ENCODE measurements at places on chromosomes 6 and 20.

DNA sequence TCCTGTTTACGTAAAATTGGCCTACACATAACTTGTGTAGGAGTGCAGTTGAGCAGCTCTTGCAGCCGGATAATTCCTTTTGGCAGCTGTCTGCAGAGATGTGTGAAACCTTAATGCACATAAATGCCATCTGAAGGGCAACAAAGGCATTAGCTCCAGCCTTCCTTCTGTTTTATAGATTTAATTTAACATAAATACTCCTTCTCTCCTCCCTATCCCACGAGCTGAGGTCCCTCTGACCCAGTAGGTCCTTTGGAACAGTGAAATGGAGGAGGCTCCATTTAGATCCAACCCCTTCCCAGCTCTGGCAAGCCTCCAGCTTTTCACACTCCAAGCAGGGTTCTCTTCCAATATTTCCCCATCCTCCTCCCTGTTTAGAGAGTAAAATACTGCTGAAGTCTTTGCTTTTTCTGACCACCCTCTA, 6.5 kb downstream of the PLEKHG1 start:
- DNase-seq: no peak

DNA sequence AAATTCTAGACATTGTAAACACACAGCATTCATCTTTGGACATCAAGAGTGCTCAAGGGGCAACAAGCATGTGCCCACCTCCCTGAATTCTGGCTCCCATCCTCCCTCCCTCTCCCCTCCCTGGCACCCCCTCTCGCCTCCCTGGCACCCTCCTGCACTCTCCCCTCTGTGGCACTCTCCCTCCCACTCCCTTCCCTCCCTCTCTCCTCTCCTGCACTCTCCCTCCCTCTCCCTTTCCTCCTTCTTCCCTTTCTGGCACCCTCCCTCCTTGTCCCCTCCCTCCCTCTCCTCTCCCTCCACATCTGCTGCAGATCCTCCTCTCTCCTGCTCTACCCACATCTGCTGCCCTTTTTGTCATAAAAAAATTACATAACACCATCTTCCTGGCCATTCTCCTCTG, 113.0 kb upstream of the SLC22A23 start:
- no peak for DNase-seq

- DNase-seq: no peak
Measured at GRCh38 chr20:51715856-51716185, 52.4 kb downstream of the ATP9A start.

DNA sequence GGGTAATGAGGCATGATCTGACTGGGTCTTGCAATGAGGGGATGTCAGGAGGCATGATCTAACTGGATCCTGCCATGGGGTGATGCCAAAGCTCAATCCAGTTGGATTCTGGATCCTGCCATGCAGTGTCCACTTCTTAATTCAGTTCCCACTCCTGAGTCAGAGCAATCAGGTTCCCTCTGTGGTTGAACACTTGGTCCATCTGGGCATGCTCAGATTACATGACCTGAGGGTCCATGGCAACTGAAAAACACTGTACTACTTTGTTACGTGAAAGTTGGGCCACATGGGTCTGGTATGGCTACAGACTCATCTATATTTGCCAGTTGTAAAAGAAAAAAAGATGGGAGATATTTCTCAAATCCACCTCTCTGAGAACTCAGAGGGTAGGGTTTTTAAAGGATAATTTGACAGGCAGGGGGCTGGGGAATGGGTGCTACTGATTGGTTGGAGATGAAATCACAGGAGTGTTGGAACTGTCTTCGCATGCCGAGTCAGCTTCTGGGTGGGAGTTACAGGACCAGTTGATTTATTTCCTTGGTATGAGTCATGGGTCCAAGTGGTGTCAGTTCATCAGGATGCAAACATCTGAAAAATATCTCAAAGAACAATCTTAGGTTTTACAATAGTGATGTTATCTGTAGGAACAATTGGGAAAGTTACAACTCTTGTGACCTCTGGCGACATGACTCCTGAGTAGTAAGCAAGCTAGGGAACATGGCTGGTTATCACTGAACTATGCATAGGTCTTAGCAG, 21.6 kb downstream of the C6orf163 start:
- DNase-seq: no peak

- no peak for DNase-seq
Measured at GRCh38 chr6:38646166-38646878, 6.6 kb upstream of the BTBD9 start.

DNA sequence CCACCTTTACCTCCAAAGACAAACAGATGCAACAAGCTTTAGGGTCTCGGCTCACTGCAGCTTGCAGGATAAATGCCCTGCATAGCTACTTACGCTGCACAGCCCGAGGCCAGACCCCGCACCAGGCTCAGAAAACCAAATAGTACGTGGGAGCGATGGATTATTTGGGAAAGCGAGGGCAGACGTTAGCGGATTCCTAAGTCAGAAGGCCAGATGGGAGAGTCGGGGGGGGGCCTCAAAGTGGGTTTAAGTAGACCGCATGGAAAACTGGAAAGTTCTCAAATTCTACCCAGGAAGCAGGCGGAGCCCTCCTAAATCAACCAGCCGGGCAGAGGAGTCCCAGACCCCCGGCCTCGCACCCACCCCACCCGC, 382 bp downstream of the SFT2D1 start:
- DNase-seq: peak; percentile 59

GRCh38 chr6:141464490-141464889, 668.2 kb upstream of the GJE1 start:
- DNase-seq: no peak

DNA sequence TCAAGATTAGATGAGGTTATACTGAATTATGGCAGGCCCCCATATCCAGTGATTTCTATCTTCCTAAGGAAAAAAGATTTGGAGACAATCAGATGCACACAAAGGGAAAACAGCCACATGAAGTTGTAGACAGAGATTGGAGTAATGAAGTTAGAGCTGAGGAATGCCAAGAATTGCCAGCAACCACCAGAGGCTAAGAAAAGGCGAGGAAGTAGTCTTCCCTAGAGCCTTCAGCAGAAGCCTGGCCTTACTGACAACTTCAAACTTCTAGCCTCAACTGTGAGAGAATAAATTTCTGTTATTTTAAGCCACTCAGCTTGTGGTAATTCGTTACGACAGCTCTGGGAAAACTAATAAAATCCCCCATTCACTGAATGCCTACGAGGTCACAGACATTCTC, 473.9 kb downstream of the COL12A1 start:
- DNase-seq: no peak

DNA sequence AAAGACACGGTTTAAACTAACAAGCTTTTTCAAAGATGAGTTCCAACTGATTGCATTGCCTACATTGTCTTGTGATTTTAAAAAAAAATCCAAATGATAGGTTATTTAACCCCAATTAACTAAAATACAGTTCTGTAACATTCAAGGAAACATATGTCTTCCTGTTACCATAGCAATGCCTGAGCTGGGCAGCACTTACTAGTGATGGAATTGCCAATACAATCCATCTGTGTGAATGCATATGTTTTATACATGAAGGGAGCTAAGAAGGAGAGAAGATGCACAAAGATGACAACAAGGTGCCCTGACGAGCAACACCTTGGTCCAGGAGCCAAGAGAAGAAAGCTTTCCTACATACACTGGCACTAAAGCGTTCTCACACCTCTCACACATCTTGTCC, 68.7 kb downstream of the POPDC3 start:
- DNase-seq: no peak

GRCh38 chr6:161228921-161229591, 44.8 kb downstream of the AGPAT4 start:
- DNase-seq: no peak

DNA sequence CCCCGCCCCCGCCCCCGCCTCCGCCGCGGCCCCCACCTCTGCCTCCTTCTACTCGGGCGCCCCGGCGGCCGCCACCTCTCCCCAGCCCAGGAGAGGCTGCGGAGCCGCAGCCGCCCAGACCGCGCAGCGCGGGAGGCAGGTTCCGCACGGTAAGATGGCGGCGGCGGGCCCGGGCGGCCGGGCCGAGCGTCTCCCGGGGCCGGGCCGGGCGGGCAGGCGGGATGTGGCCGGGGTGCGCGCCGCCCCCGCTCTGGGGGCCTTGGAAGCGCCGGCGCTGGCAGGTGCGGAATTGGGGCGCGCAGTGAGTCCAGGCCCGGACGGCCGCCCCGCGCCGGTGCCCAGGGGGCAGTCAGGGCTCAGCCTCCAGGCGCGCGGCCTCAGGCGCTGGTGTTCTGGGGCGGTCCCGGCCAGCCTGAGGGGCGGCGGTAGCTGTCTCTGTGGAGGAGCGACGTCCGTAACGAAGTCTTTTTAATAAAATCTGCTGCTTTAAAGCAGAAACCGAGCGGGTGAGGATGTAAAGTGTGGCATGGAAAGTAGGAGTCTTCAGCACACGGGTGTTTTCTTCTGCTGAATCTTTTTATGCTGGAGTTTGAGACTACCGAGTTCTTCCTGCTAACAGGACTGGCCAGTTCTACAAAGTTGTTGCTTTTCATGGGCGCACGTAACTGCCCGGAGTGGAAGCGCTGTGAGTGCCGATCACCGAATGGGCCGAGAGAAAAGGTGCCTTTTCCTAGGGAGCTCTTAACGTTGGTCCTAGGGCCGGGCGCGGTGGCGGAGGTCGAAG, at the start of gene GID8:
Gene GID8, plus strand, starts transcription at position 43 of the 784 bp plus-strand sequence. CDS start 3,356 bp downstream, outside the sequence.
- DNase-seq: peak; percentile 74

- peak; percentile 75 for DNase-seq
Measured at GRCh38 chr6:55528624-55529023, 50.4 kb downstream of the HMGCLL1 start.

- no peak for DNase-seq
Measured at GRCh38 chr6:54390362-54390761, 82.1 kb downstream of the TINAG start.

DNA sequence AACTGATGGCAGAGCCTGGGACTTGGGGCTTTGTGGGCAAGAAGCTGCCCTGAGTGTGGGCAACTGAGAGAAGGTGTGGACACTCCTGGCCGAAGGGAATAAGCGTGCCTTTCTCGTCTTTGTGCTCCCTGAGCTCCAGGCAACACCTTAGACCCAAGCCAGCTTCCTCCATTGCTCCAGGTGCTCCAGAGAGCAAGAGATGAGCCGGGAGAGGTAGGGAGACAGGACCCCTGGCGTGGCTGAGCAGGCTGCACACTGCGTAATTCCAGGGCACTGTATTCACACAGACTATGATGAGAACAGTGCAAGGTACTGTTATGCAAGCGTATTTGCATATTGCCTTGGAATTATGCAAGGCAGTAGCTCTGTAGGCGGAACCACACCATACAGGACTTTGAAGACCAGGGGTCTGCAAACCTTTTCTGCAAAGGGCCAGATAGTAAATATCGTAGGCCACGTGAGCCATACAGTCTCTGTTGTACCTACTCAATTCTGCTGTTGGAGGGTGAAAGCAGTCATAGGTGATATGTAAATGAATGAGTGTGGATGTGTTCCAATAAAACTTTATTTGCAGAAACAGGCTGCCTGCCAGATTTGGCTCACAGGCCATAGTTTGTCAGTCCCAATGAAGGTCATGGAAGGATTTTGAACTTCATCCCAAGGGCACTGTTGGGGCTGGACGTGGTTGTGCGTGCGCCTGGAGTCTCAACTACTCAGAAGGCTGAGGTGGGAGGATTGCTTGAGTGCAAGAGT, 42.1 kb upstream of the FAM83D start:
- peak; percentile 50 for DNase-seq

- no peak for DNase-seq
Measured at GRCh38 chr6:30769088-30769852, 24.9 kb upstream of the IER3 start.

GRCh38 chr6:22437665-22438064, 131.7 kb upstream of the HDGFL1 start:
- no peak for DNase-seq

DNA sequence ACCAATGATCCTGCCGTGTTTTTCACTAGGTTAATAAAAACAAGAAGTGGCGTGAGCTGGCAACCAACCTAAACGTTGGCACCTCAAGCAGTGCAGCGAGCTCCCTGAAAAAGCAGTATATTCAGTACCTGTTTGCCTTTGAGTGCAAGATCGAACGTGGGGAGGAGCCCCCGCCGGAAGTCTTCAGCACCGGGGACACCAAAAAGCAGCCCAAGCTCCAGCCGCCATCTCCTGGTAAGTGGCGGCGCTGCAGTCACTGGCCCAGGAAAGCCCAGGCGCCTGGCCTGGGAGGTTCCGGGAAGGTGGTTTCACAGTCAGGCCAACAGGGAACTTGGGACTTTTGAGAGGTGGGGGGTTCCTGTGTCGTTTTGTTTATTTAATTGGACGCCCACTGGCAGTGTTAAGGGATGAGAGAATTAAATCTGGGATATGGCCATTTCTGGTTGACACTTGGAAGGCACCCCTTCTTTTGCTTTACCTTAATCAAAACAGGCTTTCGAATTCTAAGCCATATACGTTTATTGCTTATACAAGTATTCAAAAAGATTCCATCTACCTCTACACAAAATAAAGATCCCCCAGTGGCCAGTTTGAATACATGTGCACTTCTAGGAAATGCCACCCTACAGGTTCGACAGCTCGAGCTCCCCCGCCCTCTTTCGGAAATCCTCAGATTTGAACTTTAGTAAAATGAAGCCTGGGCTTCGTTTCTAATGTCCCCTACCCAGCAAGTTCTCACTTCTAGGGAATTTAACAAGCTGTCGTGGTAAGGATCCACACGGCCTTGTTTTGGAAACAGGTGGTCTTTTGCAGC, 138.9 kb downstream of the TMEM242 start:
- DNase-seq: peak; percentile 86

DNA sequence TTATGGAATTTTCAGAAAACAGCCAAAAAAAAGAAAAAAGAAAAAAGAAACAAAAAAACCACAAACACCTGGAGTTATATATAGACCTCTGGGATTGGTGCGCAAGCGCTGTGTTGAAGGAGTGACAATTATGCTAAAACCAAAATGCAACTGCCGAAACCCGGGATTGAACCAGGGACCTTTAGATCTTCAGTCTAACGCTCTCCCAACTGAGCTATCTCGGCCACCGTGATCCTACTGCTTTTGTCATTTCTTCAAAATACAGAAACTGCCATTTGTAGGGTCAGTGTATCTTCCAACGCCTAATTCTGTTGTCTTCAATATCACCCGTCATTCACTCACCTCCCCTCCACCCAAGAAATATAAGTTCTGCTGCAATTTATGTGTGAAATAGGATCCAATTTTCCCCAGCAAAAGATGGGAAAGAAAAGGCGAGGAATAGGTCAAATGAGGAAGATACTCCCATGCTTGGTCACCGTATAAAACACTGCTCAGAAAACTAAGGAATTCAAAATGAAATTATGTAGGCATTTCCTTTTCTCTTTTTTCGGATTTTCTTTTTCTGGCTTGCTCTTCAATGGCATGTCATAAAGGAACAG, 116.0 kb downstream of the TRIM27 start:
- peak; percentile 73 for DNase-seq

DNA sequence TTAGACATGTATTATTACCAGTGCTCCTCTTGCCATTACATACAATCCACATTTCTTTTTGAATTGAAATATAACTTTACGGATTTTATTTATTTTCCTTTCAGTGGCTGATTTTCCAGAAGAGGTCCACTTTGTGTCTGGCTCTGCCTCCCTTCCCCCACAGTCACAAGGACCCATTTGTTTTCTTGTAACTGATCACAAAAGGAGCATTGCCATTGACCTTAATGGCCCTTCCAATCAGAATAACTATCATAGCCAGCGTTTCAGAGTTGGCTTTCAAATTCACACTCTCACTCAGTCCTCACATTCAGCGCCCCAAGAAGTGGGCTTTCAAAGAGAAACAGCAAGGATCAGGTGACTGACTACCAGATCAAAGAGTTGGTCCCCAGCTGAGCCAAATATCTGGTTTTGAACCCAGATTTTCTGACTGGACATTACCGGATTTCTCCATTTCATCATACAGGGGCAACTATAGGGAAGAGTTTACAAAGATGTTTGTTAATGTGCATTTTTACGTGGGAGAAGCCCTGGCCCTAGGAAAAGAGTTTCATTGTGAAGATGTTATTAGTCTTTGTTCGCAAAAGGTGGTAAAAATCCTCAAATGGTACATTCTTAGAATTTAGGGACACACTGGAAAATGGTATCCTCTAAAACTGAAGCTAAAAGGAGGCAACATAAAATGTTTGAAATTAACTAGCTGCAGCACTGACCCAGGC, 2.0 kb upstream of the SLC22A23 start:
- no peak for DNase-seq
